Stimulated activated CD4-positive, alpha-beta T cell treated with anti-CD3 and anti-CD28 coated beads, Interleukin-4, amount 100 ng/mL, for 1 hour (primary cell): ENCODE measurements at places on chromosomes 1 and 21.
A peak's percentile ranks its signal among the peaks of the same experiment; 100 is the strongest.

DNA sequence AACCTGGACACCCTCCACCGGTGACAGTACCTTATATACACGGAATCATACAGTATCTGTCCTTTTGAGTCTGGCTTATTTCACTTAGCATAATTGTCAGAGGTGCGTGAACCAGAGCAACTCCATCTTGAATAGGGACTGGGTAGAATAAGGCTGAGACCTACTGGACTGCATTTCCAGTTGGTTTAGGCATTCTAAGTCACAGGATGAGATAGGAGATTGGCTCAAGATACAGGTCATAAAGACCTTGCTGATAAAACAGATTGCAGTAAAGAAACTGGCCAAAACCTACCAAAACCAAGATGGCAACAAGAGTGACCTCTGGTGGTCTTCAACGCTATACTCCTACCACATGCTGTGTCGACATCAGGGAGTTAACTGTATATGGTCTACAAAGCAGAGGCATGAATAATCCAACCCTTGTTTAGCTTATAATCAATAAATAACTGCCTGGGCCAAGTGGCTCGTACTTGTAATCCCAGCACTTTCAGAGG is 1.4 kb upstream of the FDPS start:
- DNase-seq: no peak

DNA sequence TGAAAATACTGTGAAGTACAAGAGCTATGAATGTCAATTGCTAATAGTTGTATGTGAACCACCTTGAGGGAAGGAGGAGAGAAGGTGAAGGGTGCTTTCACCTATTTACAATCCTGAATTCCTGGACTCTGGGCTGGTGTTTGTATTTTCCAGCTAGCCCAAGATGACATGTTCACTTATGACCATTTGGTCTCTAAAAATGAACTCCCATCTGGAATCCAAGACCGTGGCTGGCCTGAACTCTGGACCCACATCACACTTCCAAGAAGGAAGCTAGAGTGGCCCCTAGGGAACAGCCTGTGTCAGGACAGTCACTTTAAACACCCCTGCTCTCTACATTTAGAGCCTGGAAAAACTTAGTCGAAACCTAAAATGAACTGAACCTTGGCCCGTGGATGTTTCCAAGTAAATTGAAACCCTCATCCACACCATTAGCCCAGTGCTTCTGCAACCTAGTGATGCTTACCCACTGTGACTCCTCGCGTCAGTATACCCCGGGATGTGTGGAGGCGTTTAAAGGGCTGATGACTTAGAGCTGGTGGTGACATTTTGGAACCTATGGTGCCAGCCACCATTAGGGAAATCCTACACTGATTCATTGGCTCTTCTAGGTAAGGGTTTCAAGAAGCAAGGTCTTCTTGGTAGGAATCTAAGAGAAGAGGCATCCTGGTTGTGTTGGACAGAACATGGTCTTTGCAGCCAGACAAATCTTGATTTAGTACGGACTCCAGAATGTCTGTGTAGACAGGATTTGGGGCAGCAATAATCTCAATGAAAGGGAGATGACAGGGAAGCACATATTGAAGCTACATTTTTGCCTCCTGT is 171.5 kb upstream of the IRF2BP2 start:
- no peak for DNase-seq

DNA sequence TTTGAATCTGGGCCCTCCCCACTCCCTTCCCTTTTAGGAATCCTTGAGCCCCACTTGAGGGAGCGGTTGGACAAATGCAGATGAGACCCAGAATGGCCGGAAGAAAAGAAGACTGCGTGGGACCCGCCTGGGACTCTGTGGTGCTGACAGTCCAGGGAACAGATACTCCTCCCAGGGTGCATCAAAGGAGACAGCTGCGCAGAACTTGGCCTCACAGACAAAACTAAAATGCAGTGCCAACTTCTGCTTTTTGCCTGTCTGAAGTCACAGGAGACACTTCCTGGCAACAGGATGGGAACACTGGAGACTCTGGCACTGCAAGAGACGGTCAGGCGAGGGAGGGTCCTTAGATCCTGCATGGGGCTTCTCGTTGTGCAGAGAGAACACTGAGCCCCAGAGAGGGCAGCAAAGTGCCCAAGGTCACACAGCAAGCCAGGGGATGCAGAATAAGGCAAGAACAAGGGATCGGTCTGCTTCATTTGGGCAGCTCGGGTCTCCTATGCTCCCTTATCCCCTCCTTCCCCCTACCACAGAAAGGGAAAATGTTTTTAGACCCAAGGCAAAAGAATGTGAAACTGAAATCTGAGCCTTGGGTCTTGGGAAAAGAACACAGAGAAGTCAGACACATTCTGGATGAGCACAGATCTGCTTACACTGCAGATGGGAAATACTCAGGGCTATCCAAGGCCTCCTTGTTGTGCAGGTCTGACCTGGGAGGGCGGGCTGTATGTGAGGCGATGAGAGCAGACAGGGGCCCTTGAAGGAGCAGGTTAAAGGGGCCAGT is 182.4 kb downstream of the TRABD2B start:
- DNase-seq: no peak

GRCh38 chr1:76939050-76939816 is 72.0 kb downstream of the ST6GALNAC5 start:
- DNase-seq: no peak

DNA sequence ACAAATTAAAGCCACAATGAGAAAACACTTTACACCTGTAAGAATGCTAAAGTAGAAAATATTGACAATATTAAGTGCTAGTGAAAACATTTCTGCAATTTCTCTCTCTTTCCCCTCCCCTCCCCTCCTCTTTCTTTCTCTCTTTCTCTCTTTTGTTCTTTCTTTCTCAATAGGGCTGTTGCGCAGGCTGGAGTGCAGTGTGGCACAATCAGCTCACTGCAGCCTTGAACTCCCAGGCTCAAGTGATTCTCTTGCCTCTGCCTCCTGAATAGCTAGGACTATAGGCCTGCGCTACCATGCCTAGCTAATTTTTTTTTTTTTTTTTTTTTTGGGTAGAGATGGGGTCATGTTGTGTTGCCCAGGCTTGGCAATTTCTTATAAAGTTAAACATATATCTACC is 5.9 kb upstream of the SHISAL2A start:
- DNase-seq: no peak

DNA sequence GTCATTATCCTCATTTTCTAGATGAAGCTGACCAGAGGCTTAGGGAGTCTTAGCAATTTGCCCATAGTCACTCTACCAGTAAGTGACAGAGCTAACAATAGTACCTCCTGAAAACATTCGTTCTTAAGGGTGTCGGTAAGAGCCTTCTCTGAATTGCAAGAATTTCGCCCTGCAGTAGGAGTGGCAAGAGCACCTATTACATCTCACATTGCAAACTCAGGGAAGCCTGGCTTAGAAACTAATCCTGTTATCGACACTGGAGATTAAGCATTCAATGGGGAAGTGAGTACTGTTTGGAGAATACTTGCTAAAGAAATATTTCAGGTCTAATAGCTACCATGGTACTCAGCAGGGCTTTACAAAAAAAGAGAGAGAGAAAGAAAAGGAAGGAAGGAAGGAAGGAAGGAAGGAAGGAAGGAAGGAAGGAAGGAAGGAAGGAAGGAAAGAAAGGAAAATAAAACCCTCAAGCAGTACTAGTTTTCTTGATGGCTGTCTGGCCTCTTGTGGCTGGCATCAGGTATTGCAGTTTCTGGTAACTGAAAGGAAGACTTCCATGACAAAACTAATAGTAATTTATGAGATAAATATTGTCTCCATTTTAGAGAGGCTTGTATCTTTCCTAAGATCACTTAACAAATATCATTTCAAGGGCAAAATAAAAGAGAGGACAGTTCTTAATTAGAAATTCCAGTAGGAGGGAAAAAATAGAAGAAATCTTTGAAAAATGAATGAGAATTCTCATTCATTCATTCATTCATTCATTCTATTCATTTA is 10.4 kb downstream of the C1orf226 start:
- no peak for DNase-seq

DNA sequence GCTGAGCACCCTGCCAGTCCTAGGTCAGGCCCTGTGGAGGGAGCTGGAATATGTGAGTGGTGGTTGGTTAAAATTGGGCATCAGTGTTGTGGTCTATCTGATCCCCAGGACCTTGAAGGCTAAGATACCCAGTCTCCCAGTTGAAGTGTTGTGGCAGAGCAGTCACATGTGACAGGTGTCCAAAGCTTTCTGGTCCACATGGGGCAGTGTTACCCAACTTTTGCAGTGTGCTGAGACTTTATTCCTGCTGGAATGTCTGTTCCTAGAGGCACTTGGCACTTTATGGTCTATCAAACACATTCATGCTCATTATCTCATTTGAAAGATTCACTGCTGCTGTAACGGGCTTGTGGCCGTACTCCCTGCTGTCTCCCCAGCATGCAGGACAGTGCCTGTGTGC is 21.0 kb upstream of the LORICRIN start:
- DNase-seq: no peak

- peak; percentile 13 for DNase-seq
Observed at GRCh38 chr1:54052431-54052933, 522 bp downstream of the TMEM59 start.

GRCh38 chr21:45260191-45260825 is 27.4 kb downstream of the POFUT2 start:
- no peak for DNase-seq

- DNase-seq: no peak
Observed at GRCh38 chr1:188237573-188238348, 1409.0 kb downstream of the PLA2G4A start.

DNA sequence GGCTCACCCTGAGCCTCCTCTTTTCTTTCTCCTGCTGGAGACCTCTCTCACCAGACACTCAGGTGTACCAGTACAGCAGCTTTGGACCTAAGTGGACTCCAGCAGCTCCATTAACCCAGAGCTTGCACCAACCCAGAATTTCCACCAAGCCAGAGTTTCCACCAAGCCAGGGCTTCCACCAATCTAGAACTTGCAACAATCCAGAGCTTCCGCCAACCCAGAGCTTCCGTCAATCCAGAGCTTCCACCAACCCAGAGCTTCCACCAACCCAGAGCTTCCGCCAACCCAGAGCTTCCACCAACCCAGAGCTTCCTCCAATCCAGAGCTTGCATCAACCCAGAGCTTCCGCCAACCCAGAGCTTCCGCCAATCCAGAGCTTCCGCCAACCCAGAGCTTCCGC is 23.2 kb downstream of the CRYAA start:
- no peak for DNase-seq

- no peak for DNase-seq
Observed at GRCh38 chr1:14999441-14999840, 154.1 kb upstream of the TMEM51 start.

GRCh38 chr21:17613242-17613676 is 558 bp upstream of the BTG3 start:
- DNase-seq: peak; percentile 7

DNA sequence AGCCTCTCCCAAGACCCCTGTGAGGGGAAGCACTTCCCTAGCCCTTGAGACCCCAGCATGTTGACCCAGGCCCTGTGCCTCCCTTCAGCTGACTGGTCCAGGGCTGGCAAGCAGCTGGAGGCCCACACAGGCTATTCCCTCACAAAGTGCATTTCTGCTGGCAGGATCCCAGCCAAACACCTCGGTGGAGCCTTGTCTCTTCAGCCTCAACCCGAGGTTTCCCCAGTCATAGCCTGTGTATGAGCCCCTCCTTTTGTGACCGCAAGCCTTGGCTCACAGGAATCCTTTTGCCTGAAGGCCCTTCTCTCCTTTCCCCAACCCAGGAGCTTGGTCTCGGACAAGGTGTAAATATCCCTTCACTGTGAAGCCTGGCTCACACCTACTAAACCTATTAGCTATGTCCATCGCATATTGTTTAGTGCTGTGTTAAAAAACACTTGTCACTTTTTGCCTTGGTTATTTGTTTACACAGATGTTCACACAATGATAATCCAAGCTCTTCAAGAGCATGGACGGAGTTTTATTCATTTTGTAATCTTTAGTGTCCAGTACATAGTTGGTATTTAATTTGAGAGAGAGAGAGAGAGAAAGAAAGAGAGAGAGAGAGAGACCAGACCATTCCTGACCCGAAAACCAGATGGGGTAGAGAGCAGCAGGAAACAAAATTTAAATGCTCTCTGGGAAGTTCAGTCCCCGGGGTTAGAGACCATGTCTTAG is 8.5 kb upstream of the CD247 start:
- DNase-seq: no peak

- no peak for DNase-seq
Observed at GRCh38 chr21:27192281-27192949, 225.5 kb upstream of the ADAMTS5 start.

- DNase-seq: no peak
Observed at GRCh38 chr1:22517956-22518355, 45.3 kb upstream of the EPHA8 start.

- no peak for DNase-seq
Observed at GRCh38 chr1:19402031-19402813, 83.1 kb downstream of the CAPZB start.

DNA sequence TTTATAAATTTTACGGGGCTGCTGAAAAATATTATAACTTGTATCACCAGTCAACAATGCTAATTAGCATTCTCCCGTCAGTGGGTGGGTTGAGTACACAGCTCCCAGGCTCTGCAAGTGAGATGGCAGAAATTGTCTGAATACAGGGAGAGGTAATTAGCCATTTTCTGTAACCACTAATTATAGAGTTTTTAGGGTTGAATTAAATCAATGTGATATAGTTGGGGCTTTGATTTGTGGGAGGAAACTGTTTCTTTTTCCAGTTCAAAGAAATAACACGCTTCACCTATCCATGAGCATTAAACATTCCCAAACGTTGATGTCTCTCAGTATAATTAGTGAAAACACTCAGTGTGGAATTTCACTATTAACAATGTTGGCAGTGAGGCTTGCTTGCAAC is 1.5 kb downstream of the VANGL1 start:
- DNase-seq: no peak
